Osteocyte (in vitro differentiated cells): ENCODE measurements at places on chromosomes 12 and 14.

GRCh38 chr12:26833743-26834490, 923 bp upstream of the ITPR2 start:
- DNase-seq, result no peak

DNA sequence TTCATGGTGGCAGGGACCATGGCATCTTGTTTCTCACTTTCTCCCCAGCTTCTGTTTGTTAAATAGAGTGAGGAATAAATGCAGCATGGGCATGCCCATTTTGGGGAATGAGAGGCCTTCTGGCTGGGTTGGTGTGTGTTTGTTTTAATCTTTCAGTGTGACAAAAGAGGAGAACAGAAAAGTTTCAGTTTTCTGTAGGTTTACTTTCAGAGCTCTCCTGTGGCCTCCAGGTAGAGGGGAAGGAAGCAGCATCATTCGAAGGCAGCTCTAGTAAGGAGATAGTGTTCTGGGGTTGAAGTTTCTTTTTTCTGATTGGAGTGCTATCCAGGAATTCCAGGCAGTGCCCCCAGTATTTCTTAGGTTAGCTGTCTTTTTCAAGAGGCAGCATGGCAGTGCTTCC, 15.3 kb downstream of the MSRB3 start:
- DNase-seq, result no peak

DNA sequence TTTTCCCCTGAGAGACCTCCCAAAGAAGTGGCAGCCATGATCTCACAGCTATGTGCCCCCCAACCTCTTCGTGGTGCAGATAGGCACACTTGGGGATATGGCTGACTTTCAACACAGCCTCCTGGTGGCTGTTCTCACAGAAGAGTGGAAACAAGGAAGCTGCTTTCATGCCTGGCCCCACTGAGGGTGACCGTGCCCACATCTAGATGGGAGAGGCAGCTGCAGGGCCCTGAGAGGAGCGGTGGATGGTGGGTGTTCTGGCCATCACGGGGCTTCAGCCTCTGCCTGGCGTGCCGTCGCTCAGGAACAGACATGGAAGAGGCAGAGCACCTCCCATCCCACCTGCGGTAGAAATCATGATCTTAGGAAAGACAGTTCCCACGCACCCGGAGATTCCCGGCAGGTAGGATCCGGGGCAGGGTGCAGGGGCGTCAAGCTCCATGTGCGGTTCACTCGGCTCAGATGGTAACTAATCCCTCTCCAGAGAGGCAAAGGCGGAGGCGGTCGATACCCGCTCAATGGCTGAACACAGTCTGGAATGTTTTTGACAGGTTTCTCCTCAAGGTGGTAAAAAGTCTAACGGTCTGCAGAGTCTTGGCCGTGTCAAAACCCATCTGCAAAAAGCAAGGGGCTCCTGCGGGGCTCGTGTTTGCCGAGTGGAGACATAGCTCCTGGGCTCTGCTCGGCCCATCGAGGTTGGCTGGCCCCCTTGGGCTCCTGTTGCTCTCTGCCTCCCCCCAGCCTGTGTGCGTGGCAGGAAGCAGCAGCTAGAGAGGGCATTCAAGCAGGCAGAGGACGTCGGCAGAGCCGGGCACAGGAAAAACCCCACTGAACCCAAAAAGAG, 225.2 kb upstream of the RTL1 start:
- peak; percentile 76 for DNase-seq

DNA sequence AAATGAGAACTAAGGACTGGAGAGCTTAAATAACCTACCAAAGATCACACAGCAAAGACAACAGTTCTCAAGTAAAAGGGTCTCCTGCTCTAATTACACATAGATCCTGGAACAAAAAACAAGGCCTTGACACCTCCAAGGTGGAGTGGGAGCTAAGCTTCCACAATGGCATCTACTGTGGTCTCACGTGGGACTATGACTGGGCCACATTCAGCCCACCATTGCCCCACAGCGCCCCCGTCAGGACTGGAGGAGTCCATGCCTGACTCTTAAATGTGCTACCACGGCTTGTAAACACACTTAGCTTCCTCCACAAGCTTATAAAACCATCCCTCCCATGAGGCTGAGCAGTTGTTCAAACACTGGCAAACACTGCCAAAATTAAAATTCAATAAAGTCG, 88.5 kb downstream of the GCH1 start:
- DNase-seq, result peak; percentile 63

DNA sequence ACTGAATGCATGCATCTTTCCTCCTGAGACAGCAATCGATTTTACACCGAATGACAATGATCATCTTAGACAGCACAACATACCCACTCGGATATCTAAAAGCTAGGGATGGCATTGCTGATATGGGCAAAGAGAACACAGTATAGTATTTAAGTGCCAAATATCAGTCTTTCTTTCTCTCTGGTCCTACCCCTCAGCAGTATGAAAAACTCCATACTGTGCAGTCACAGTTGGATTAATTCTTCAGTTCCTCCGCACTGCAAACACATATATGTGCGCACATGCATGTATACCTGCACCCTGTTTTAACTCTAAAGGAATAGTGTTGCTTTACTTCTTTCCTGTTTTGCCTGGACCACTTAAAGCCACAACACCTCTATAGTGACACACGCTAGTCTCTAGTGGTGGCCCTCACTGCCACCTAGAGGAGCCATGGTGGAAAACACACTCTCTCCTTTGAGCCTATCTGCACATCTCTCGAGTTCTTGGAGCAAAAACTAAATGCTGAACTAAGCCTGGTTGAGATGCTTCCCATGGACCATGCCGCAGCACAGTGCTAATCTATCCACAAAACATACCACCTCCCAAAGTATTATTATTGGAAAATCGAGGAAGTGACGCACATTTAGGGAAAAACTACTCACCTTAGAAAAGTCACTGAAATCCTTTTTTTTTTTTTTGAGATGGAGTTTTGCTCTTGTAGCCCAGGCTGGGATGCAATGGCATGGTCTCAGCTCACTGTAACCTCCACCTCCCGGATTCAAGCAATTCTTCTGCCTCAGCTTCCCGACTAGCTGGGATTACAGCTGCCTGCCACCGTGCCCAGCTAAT, 11.9 kb downstream of the TMEM52B start:
- DNase-seq, result no peak

- DNase-seq, result no peak
These were observed 4.2 kb upstream of the VSX2 start for GRCh38 chr14:74235017-74235416.

DNA sequence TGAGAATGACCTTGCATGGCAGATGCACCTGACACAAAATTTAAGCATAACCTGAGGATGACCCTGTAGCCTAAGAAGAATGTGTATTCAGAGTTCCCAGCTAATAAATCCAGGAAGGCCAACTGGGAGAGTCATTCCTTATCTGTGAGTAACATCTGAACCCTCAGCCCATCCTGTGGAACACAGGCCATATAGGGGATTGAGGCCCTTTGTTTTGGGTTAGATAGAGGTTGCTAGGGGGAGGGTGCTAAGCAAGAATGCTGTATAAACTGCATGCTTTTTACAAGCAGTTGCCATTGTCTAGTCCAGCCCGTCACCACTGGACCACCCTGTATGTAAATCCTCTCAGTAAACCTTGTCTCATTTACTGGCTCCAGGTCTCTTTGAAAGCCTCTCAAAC, 77.0 kb downstream of the BICD1 start:
- no peak for DNase-seq

GRCh38 chr12:31035226-31035625, 38.4 kb upstream of the DDX11 start:
- no peak for DNase-seq

DNA sequence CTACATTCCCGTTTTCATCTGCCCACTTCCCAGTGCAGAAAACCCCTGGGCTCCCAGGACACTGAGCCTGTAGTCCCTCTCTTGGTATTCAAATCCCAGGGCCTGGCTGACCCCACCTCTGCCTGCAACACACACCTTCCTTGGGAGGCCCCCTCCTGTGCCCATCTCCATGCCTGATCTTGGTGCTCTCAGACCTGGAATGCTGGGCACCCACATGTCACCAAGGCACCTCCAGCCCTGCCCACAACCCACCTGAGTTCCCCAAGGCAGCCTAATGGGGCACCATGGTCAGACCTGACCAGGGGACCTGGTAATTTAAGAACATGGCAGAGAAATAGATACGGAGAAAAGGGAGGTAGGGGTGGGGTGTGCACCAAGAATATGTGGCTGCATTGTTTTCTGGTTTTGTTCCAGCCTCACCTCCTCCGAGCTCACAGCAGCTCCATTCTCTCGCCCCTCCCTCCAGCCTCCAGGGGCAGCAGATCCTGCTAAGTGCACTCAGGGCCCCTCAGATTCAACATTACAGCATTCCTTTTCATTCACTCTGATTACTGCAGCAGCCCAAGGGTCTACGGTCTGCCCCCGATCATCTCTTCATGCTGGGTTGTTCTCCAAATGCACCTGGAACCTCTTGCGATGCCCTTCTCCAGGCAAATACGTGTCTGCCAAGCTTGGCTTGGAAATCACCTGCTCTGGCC, 9.2 kb upstream of the HSP90AA1 start:
- no peak for DNase-seq

- no peak for DNase-seq
These were observed 44.0 kb upstream of the EIF5 start for GRCh38 chr14:103290056-103290455.

- no peak for DNase-seq
These were observed 455.3 kb upstream of the PDE3A start for GRCh38 chr12:19912991-19913390.

GRCh38 chr14:73738518-73739173, 24.5 kb upstream of the PNMA1 start:
- DNase-seq, result no peak

GRCh38 chr14:45144658-45145057, 8.9 kb downstream of the FANCM start:
- no peak for DNase-seq

- DNase-seq, result no peak
These were observed 227.7 kb upstream of the NPAS3 start for GRCh38 chr14:32710731-32711680.

DNA sequence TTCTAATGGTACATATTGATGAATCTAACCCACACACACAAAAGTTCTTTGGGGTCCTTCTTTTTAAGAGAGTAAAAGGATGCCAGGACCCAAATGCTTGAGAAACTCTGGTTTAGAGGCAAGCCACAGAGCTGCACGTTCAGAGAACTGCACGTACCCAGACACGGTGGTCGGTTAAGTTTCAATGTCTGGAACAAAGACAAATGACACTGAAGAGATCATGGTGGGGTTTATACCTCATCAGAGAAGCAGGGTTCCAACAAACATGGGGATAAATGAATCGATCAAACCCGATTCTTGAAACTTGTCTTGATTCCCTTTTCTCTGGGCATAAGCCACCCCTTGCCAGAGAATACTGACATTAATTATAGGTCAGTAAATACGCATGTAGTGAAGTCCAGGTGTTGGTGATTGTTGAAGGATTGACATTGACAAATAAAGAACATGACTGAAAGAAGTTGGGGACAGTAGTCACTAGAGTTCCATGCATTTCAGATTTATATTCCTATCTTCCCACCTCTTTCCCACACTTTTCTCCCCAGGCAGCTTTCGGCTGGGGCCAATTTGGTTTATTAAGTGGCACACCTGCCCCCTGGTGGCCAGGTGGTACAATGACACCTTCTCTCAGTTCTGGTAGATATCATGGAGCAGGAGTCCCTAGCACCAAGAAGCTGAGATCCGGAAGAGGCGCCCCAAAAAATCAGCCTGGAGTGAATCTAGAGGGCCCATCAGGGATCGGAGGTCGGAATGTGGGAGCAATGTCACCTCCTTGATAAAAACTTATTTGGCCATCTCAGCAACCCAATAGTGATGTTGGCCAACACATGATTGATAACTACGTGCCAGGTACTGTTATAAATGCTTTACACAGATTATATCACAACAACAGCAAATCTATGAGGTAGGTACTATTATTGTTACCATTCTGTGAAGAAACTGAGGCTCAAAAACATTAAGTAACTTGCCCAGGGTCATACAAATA, 17.8 kb upstream of the HDAC7 start:
- no peak for DNase-seq

DNA sequence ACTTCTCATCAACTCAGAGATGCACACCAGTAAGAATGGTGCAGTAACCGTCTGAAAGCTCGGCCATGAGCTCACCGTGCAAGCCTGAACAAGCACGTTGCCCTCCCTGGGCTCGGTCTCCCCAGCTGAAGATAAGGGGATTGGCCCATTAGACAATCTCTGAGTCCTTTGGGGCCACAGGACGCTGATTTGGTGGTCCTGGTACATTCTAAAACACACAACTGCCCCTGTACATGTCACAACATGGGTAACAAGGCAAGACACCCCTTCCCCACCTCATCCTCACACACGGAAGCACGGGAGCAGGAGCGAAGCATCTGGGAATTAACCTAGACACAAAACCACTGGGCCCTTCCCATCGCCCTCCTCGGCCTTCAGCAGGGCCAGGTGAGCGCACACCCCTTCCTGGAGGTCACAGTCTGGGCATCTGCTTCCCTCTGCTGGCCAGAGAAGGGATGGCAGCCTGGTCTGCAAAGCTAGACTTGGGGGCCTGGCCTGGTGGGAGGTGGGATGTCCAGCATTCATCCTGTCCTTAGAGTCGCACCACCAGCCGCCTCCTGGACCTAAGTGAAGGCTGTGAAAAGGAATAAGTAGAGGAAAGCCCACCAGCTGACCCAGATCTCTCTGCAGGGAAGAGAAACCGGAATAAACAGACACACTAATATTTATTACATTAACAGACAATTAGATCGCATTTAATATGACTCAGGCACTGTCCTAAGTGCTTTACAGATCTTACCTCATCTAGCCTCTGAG, 18.9 kb upstream of the SMUG1 start:
- DNase-seq, result peak; percentile 89

DNA sequence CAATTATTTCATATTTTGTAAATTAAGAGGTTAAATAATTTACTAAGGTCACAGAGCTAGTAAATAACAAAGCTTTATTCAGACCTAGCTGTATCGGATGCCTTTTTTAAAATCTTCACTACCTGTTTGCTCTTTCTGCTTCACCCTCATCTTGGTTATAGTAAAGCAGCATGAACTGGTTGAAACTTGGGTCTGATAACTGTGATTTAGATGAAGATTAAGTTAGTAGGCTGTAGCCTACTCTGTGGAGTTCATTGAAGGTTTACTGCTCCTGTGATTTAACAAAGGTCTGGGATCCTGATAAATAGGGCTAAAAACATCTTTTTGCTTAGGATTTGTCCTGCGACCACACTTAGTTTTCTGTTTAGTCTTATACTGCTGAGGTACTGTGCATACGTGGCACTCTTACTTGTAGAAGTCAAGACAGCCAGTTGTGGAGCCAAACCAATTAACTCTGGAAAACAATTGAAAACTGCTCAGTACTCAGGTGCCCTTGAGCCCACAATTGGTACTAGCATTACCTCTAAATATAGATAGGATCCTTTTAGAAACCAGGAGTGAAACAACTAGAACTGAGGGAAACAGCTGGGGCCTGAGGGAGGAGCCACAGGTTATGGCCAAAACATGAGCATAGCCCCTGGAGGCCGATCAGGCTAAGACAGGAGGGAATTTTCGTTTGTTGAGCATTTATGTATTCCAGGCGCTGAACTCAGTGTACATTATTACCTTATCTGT, 2.3 kb downstream of the SPATS2 start:
- no peak for DNase-seq
